ENCODE measurements at places on chromosomes 7 and 10.
A peak's percentile ranks its signal among the peaks of the same experiment; 100 is the strongest.

DNA sequence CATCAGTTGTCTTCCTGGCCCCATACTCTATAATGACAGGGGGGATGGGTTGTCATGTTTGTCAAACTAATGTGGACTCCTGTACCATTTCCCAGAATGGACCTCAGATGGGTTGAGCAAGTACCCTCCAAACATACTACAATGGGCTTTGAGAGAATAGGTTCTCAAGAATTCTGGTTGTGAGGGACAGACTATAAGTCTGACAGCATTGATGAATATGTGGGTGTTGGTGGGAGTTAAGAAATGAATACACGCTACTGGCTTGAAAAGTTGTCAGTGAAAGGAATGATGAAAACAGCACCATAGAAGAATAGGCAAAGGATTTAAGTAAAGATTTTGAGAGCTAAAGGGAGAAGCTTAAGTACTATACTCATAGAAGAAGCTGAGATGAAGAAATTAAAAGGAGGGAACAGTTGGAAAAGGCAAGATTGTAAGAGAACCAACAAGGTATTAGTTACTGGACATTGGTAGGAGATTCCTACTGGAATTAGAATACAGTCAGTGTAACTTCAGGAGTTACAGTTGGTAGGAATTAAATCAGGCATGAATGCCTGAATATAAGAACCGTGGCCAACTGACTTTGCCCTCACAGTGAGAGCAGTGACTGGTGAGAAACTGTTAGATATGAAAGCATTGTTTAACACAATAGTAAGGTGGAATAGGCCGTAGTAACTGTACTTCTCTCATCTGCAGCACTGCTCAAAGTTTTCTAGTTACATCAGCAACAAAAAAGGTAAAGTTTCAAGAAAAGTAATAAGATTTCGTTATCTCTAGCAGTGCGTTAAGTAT, 86.3 kb downstream of the LCOR start:
- H3K27me3 ChIP-seq, result no peaks in the 10 kb centered on the region
- peak overlapping the region; percentile 2 for H3K27ac ChIP-seq
- H3K36me3 ChIP-seq, result peaks cover 13% of the 10 kb centered on the region

DNA sequence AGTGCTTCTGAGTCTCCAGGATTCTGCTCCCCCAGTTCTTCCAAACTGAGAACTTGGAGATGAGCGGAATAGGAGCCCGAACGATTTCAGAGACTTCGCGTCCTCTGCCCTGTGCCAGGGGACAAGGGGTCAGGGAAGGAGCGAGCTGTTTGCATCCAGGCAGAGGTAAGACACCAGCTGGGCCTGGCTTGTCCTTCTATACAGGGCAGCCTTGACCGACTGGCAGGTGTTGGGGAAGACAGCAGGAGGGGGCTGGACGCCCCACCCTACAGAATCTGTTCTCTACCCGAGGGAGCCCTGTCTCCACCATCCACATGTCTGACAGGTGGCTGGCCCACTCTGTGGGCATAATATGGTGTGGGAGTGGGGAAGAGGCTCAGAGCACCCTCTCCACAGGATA, 7.1 kb downstream of the SPOCK2 start:
- peak overlapping the region; percentile 80 for H3K27ac ChIP-seq
- peaks cover 7% of the 10 kb centered on the region for H3K36me3 ChIP-seq
- no peak for DNase-seq

DNA sequence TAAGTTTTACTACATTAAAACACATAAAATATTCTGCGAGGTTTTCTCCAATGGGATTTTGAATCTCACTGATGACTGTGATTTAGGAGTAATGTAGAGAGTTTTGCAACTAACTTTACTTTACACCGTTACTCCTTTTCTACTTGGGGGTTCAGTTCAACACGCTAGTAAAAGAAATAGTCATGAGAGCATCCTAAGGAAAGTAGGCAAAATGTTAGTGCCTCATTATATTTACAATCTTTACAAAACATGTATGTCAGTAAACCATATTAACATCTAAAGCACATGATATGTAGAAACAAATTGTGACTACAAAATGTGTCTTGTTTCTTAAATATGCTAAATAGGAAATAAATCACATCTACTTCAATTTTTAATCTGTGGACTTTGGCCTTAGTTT, 6.0 kb downstream of the MEOX2 start:
- DNase-seq, result no peak
- no peaks in the 10 kb centered on the region for H3K36me3 ChIP-seq
- no peaks in the 10 kb centered on the region for H3K27me3 ChIP-seq
- H3K4me1 ChIP-seq, result no peaks in the 10 kb centered on the region
- no peak overlapping the region for H3K27ac ChIP-seq

- H3K27me3 ChIP-seq, result no peaks in the 10 kb centered on the region
- H3K4me3 ChIP-seq, result no peak overlapping the region
- no peaks in the 10 kb centered on the region for H3K4me1 ChIP-seq
These were observed 623.4 kb upstream of the NRG3 start for GRCh38 chr10:81251457-81252115.

GRCh38 chr7:123944395-123944794, 19.4 kb downstream of the SPAM1 start:
- DNase-seq, result no peak
- no peak overlapping the region for H3K4me3 ChIP-seq
- peaks cover 2% of the 10 kb centered on the region for H3K27me3 ChIP-seq
- no peaks in the 10 kb centered on the region for H3K4me1 ChIP-seq
- no peaks in the 10 kb centered on the region for H3K36me3 ChIP-seq

- no peaks in the 10 kb centered on the region for H3K36me3 ChIP-seq
- no peak for DNase-seq
- no peak overlapping the region for H3K4me3 ChIP-seq
These were observed 481.7 kb downstream of the PHTF2 start for GRCh38 chr7:78280276-78280675.

- no peak overlapping the region for H3K4me3 ChIP-seq
- H3K27ac ChIP-seq, result no peak overlapping the region
- no peak for DNase-seq
- H3K27me3 ChIP-seq, result peaks cover 11% of the 10 kb centered on the region
- no peaks in the 10 kb centered on the region for H3K36me3 ChIP-seq
These were observed 2.5 kb upstream of the KPNA7 start for GRCh38 chr7:99210265-99210970.

DNA sequence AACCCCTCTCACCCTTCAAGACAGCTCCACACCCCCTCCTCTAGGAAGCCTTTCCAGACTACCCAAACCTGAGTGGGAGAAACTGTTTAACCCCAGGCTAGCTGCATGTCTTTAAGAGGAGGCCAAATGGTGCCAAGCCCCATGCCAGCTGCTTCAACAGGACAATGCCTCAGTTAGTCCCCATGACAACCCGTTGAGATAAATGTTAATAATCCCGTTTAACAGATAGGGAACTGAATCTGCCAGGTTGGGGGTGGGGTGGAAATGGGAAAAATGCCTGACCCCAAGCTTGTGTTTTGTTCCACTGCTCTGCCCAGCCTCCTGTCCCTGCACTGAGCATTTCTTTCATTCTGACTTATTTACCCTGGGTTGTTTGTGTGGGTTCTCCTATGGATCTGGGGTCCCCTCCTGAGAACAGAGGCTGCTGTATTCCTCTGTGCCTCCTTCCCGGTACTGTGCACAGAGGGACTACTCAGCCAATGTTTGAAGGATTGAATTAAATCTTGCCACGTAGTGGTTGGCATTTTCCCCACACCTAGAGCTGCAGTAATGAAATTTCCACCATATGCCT, 452.6 kb upstream of the ZMIZ1 start:
- DNase-seq, result no peak
- H3K36me3 ChIP-seq, result peaks cover 1% of the 10 kb centered on the region
- H3K27ac ChIP-seq, result no peak overlapping the region

- H3K4me1 ChIP-seq, result no peaks in the 10 kb centered on the region
- no peak overlapping the region for H3K4me3 ChIP-seq
- H3K27ac ChIP-seq, result peak overlapping the region; percentile 38
- DNase-seq, result no peak
- H3K36me3 ChIP-seq, result no peaks in the 10 kb centered on the region
These were observed 60.8 kb downstream of the MDH2 start for GRCh38 chr7:76108540-76109233.

DNA sequence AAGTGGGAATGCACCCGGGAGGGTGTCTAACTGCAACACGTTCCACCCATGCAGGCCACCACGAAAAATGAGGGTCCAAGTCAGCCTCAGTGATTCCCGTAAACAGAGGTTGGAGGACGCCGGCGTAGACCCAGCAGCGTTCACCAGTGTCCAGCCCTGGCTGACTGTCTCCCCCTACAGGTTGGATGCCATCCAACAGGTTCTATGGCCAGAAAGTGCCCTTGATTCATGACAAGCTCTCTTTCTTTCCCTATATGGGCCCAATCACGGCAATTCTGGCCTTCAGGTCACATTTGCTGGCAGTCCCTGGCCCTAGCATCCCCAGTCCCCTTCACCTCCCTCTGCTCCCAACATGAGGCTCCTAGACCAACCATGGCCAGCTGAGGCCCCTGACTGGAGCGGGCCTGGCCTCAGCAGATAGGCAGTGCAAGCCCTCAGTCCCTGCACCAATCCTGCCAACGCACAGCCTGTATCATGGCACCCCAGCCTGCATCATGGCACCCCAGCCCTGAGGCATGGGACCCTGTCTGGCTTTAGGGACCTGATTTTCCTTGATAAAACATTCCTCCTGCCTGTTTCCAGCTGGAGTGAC, 227.4 kb downstream of the GRID1 start:
- peaks cover 4% of the 10 kb centered on the region for H3K27me3 ChIP-seq
- H3K4me3 ChIP-seq, result no peak overlapping the region
- DNase-seq, result no peak
- H3K27ac ChIP-seq, result no peak overlapping the region

DNA sequence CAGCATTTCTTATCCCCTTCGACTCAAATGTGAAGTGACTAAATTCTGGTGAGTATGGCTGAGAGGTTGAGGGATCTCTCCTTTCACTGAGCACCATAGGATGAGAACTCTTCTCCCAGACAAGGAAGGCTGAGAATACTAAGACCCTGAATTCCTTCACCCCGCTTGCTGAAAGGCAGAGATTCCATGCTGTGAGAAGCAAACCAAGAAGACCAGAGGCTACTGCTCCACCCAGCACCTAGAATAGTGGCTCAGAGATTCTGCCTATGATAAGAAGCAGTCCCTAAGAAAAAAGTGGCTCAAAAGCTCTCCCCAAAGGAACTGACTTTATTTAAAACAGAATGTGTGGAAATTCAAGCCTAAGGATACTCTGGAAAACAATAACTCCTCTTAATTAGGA, 26.7 kb upstream of the WNT2 start:
- no peak for DNase-seq
- H3K27me3 ChIP-seq, result peaks cover 4% of the 10 kb centered on the region
- H3K27ac ChIP-seq, result no peak overlapping the region
- H3K36me3 ChIP-seq, result no peaks in the 10 kb centered on the region

- H3K4me1 ChIP-seq, result no peaks in the 10 kb centered on the region
- H3K4me3 ChIP-seq, result no peak overlapping the region
- no peaks in the 10 kb centered on the region for H3K27me3 ChIP-seq
- H3K27ac ChIP-seq, result no peak overlapping the region
These were observed 178.8 kb upstream of the BMPER start for GRCh38 chr7:33726582-33726981.

DNA sequence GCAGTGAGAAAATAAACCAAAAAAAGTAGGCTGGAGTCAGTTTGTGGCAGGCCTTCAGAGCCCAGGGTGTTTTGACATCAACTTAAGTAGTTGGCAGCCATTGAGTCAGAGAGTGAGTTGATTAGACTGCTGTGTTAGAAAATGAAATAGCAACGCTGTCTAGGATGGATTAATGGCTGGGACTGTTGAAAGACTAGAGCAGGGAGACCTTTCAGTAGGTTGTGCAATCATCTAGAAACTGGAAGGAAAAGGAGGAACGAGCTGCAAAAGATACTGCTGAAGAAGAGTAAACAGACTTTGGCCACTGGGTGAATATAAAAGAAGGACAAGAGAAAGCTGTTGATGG, 28.6 kb upstream of the TRIL start:
- H3K27ac ChIP-seq, result no peak overlapping the region
- no peak for DNase-seq
- no peaks in the 10 kb centered on the region for H3K36me3 ChIP-seq
- H3K4me3 ChIP-seq, result no peak overlapping the region
- H3K4me1 ChIP-seq, result no peaks in the 10 kb centered on the region

DNA sequence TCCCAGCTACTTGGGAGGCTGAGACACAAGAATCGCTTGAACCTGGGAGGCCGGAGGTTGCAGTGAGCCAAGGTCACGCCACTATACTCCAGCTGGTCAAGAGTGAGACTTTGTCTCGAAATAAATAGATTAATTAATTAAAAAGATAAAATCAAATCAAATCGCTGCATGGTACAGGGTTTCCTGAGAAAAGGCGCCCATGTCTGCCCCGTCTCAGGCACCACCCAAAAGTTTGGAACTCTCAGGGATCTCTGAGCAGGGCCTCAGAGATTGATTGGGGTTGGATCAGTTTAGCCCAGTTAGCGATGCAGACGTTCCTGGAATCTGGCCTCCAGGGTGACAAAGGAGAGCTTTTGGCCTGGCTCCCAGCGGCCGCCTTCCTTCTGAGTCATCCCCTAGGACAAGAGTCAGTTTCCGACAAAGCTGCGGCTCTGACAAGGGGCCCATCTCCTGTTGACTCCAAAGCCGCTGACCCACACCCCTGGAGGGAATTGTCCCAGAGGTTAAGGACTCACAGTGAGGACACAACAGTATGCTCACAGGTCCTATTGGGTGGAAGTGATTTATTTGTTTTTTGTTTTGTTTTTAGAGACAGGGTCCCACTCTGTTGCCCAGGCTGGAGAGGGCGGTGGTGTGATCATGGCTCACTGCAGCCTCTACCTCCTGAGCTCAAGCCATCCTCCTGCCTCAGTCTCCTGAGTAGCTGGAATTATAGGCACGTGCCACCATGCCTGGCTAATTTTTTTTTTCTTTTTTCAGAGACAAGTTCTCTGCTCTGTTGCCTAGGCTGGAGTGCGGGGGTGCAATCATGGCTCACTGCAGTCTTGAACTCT, 6.8 kb downstream of the ORAI2 start:
- H3K27me3 ChIP-seq, result no peaks in the 10 kb centered on the region
- H3K27ac ChIP-seq, result no peak overlapping the region
- H3K4me3 ChIP-seq, result no peak overlapping the region
- no peak for DNase-seq
- H3K4me1 ChIP-seq, result peaks cover 23% of the 10 kb centered on the region

GRCh38 chr7:45446195-45446944, 127.8 kb upstream of the ADCY1 start:
- peaks cover 1% of the 10 kb centered on the region for H3K27me3 ChIP-seq
- H3K4me1 ChIP-seq, result no peaks in the 10 kb centered on the region
- H3K27ac ChIP-seq, result no peak overlapping the region
- no peak for DNase-seq
- H3K4me3 ChIP-seq, result no peak overlapping the region
- H3K36me3 ChIP-seq, result no peaks in the 10 kb centered on the region

DNA sequence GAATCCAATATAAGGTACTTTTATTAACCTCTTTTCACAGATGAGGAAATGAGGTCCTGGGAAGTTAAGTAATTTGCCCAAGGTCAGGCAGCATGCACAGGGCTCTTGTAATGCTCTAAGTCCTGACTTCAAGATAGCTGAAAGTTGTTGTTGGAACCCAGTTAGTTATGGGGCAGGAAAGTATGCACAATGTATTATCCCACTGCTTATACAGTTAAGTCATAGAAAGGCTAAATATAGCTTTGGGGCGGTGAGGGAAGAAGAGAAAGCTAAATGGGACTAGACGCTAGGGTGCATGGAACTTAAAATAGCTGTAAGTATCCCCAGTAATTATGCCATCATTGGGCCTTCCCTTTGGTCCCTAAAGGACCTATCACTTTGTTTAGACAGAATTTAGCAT, 9.2 kb downstream of the GLCCI1 start:
- H3K4me3 ChIP-seq, result no peak overlapping the region
- H3K4me1 ChIP-seq, result peaks cover 37% of the 10 kb centered on the region
- H3K27me3 ChIP-seq, result no peaks in the 10 kb centered on the region
- H3K27ac ChIP-seq, result no peak overlapping the region

Measured in memory B cell (primary cell).